Endothelial cell of umbilical vein (primary cell): ENCODE measurements at places on chromosomes 11 and 22. TPM values are rescaled to one million over a fixed set of nuclear protein-coding genes. Genes with fewer than 3 reads are reported as not detected.

DNA sequence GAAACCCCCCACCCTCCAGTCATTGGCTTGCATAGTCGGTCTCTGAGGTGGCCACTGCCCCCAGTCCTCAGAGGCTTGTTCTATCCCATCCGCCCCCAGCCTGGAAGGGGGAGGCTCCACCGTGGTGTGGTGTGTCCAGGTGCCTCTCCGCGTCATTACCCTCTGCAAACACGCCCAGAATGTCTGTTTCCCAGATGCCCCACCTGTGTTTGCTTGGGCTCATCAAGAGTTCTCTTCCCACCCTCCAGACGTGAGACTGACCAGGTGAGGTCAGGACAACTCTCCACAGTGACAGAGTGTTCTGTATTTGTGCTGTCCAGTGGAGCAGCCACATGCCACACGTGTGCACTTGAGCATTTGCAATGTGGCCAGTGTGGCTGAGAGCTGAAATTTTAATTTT lies 24.9 kb downstream of the LRRC10B start:
- DNase-seq: no peak
- no peaks in the 10 kb centered on the region for H3K36me3 ChIP-seq
- no peaks in the 10 kb centered on the region for H3K27me3 ChIP-seq
- H3K27ac ChIP-seq: no peak overlapping the region

DNA sequence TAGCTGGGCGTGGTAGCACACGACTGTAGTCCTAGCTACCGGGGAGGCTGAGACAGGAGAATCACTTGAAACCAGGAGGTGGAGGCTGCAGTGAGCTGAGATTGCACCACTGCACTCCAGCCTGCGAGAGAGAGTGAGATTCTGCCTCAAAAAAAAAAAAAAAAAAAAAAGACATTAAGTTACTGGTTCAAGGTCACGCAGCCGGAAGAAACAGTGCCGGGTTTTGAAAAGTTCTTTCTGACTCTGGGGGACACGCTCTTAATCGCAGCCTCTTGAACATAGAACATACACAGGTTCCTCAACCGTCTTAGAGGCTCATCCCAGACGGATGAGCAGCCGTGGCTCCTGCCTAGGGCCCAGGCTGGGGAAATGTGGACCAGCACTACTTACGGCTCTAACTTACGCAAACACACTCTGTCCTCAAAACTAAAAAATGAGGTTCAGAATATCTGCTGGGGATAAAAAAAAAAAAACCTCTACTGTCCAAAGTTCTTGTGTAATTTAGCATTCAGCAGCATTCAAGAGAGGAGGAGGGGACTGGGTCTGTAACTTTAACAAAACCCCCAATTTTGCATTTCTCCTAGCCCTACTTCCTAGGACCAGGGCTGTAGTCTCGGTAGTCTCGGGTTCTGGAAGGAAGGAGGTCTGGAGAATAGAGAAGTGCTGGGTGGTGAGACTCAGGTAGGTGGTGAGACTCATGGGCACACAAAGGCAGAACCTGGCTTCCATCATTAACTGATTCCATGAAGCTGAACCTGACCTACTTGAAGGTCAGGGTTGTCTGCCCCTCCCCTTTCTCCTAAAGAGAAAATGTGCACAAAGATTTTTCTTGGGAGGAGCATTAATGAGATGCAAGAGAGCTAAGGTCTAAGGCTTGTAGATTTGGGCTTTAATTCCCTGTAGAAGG lies 6.0 kb downstream of the SPTBN2 start:
- no peak overlapping the region for H3K27ac ChIP-seq
- H3K4me3 ChIP-seq: no peak overlapping the region
- no peak for DNase-seq
- H3K36me3 ChIP-seq: no peaks in the 10 kb centered on the region
- peaks cover 4% of the 10 kb centered on the region for H3K4me1 ChIP-seq

CRYBA4 gene
- not detected in 2 replicates for total RNA-seq

RPL27A gene
- total RNA-seq: 952 and 1,303 TPM in 2 replicates
